Vagina (tissue), 2 donors: ENCODE measurements at places on chromosomes 12 and 14. TPM values are rescaled to one million over a fixed set of nuclear protein-coding genes. Genes with fewer than 3 reads are reported as not detected.

RTL1 gene
- total RNA-seq, result not detected

LRTM2 gene
- total RNA-seq, result not detected

- no peak for DNase-seq
Observed at GRCh38 chr14:99346470-99347080, 74.6 kb upstream of the BCL11B start.

DNA sequence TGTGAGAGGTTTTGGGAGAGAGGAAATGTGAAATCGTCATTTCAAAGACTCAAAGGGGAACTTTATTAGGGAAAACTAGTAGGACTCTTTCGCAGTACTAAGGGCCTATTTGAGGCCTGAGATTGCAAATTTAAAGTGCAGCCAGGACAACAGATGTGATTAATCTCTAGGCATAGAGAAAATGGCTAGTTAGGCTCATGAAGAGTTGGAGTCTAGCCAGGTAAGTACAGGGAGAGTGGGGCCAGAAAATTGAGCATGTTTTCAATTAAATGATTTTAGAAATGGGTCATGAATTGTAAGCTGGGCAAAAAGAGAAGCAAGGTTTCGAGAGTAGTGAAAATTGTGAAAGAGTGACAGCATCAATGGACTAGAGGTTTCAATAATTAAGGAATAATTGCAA lies 91.9 kb upstream of the LMNTD1 start:
- DNase-seq, result no peak

- no peak for DNase-seq
Observed at GRCh38 chr12:110270125-110270962, 10.7 kb upstream of the ATP2A2 start.

DNA sequence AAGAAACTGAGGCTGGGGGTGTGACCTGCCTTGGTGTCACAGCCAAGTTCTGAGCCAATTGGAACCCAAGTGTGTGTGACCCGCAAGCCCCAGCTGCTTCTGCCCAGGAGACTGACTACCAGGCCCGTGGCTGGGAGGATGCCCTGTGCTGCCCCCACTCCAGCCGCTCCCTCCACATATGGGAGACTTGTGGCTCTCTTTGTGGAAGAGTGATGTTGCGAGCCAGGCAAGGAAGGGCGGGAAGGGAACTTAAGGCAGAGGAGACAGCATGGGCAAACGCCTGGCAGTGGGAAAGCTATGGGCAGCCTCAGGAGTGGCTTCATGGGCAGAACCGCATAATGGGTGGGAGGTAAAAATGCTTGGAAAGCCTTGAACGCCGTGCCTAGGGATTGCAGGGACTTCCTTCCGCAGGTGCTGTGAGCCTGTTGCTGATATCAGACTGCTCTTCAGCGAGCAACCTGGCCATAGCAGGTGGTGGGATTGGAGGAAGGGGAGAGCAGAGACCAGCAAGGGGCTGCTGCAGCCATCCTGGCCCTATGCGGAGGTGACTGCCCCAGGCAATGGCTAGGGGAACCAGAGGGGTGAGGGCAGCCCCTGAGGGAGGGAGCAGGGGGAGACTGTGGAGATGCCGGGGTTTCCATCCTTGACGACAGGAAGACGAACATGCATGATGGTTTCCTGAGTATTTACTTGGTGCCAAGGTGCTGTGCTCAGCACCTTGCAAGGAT lies 115.7 kb downstream of the LGMN start:
- DNase-seq, result no peak

DNA sequence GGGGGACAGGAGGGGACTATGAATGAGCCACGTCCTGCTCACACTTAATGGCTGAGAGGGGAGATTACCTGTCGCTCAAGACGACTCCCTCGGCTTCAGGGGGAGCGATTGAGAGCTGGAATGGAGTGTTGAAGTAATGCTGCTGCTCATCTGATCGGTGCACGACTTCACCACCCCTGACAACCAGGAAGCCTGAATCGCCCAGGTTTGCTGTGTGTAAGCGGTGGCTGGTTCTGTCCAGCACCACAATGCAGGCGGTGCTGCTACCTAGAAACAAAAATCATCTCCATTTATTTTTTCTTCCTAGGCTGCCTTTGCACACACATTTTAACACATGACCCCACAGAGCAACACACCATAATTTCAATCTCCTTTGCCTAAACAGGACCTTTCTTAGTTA lies 37.3 kb downstream of the PPTC7 start:
- no peak for DNase-seq

DNA sequence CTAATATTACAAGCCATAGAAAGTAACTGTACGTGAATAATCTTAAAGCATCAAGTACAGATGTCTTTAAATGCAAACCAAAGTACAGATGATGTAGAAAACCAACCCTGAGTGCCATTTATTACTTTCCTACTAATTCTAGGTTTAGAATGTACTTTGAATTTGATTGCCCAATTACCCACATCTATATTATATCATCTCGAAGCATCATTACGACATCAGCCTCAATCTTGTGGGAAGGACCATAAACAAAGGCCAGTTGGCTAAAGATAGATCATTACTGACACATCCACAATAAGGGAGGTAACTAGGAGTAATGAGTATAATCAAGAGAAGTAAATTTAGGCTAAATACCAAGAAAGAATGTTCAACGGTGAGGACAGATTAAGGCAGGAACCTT lies 478.9 kb downstream of the BCAT1 start:
- DNase-seq, result no peak

DNA sequence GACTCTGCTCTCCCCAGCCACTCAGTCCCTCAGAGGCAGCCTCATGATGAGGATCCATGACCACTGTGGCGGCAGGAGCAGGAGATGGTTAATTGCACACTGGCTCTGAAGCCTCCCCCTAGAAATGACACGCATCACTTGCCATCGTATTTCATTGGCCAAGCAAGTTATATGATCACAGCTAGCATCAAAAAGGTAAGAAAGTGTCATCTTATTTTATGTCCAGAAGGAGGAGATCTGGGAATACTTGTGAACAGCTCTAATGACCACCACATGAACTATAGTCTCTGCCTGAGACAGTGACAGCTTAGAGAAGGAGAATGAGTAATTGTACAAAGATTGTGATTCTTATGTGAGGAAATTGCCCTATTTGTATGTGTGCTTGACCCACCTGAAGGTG lies 363.4 kb downstream of the NUAK1 start:
- DNase-seq, result no peak

GRCh38 chr14:63544591-63545299 lies 1.6 kb upstream of the PPP2R5E start:
- DNase-seq, result no peak

- DNase-seq, result no peak
Observed at GRCh38 chr12:3604748-3605586, 114.0 kb downstream of the PRMT8 start.

DNA sequence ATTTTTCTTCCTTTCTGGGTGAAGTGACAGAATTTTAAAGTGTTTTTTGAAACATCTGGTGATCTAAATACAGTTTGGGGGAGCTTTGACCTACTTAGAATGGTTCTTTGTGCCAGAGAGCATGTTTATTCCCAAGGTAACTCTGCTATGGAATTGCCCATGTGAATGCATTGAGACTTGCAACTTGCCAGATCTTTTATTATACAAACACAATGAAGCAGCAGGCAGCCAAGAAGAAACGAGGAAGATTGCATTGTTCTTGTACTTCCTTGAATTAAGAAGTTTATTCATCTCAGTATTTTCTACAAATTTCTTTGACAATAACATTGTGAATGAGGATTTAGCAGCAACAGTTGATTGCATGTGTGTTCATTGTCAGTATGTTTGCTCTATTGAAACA lies 55.5 kb downstream of the FGD4 start:
- no peak for DNase-seq

- DNase-seq, result no peak
Observed at GRCh38 chr14:65359503-65359902, 53.0 kb upstream of the FUT8 start.

DNA sequence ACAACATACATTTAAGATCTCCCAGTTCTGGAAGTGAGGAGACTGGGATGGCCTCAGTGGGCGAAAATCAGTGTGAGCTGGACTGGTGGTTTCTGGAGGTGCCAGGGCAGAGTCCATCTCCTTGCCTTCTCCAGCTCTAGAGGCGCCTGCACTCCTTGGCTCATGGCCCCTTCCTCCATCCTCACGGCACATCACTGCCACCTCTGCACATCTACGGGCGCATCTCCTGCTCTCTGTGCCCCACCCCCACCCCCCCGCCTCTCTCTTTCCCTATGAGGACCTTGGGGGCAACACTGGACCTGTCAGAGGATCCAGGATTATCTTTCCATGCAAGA lies 62.8 kb upstream of the DIO3 start:
- no peak for DNase-seq

GRCh38 chr14:24780281-24780680 lies 146.3 kb upstream of the GZMB start:
- DNase-seq, result no peak

DNA sequence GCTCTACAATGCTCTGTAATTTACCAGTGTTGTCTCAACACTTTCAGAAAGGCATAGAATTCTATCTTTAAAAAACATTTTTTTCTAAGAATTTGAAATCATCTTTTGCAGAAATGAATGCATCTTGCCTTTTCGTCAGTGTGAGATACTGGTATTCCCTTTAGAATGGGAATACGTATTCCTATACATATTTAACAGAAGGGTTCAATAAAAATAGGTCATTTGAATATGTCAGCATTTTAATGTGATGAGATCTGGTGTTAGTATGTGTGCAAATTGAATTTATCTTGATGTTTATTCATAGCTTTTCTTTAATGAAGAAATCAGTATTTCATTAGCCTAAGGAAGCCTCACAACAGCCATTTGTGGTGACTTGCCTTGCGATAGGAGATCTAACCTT lies 44.2 kb downstream of the WDR20 start:
- DNase-seq, result no peak

GRCh38 chr14:45156067-45156466 lies 20.3 kb downstream of the FANCM start:
- no peak for DNase-seq
